ENCODE measurements at places on chromosomes 1 and 21. TPM values are rescaled to one million over a fixed set of nuclear protein-coding genes. Genes with fewer than 3 reads are reported as not detected.

- H3K27me3 ChIP-seq = no peaks in the 10 kb centered on the region
- no peaks in the 10 kb centered on the region for H3K36me3 ChIP-seq
- no peak overlapping the region for H3K4me3 ChIP-seq
- no peak overlapping the region for H3K27ac ChIP-seq
- H3K4me1 ChIP-seq = no peaks in the 10 kb centered on the region
Observed at GRCh38 chr1:181160998-181161870, 72.7 kb downstream of the IER5 start.

GRCh38 chr1:246434335-246434734 is 72.7 kb downstream of the SMYD3 start:
- no peaks in the 10 kb centered on the region for H3K36me3 ChIP-seq
- H3K4me1 ChIP-seq = no peaks in the 10 kb centered on the region
- peak overlapping the region; percentile 64 for H3K4me3 ChIP-seq
- DNase-seq = no peak

- H3K4me1 ChIP-seq = peaks cover 18% of the 10 kb centered on the region
- no peak overlapping the region for H3K4me3 ChIP-seq
- H3K27ac ChIP-seq = no peak overlapping the region
Observed at GRCh38 chr1:36731226-36732014, 248.7 kb upstream of the CSF3R start.

The MAP3K21 gene
- 15.4 TPM for total RNA-seq

The AMY2A gene
- total RNA-seq = not detected

DNA sequence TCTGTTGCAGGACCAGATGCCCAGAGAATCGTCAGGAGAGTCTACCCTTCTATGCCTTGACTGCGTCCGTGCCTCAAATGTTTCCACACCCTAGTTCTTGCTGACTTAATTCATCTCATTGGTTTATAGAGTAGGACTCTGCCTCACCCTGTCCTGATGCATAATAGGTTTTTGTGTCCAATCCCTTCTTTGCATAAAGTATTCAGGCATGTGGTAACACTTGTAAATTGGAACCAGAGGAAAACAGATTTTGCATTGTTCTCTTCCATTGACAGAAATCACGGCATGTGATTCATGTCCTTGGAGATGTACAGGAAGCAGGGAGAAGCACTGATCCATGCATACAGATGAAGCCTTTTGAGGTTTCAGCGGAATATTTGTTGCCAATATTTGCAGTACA is 29.5 kb downstream of the PLPPR5 start:
- no peaks in the 10 kb centered on the region for H3K36me3 ChIP-seq
- no peaks in the 10 kb centered on the region for H3K4me1 ChIP-seq
- H3K27me3 ChIP-seq = no peaks in the 10 kb centered on the region
- H3K27ac ChIP-seq = no peak overlapping the region
- no peak overlapping the region for H3K4me3 ChIP-seq

DNA sequence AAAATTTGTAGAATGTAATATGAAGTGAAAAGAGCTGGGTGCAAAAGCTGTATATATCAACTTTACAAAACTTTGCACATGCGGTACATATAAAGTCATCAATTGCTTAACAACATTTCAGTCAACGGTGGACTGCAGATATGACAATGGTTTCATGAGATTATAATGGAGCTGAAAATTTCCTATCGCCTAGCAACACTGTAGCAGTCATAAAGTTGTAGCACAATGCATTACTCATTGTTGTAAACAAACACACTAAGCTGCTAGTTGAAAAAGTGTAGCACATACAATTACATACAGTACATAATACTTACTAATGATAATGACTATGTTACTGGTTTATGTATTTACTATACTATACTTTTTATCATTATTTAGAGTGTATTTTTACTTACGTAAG is 64.0 kb downstream of the RGS7 start:
- H3K27me3 ChIP-seq = no peaks in the 10 kb centered on the region
- H3K4me1 ChIP-seq = no peaks in the 10 kb centered on the region
- no peak overlapping the region for H3K27ac ChIP-seq
- no peaks in the 10 kb centered on the region for H3K36me3 ChIP-seq
- no peak for DNase-seq

The KCNN3 gene
- total RNA-seq = 0.67 TPM

DNA sequence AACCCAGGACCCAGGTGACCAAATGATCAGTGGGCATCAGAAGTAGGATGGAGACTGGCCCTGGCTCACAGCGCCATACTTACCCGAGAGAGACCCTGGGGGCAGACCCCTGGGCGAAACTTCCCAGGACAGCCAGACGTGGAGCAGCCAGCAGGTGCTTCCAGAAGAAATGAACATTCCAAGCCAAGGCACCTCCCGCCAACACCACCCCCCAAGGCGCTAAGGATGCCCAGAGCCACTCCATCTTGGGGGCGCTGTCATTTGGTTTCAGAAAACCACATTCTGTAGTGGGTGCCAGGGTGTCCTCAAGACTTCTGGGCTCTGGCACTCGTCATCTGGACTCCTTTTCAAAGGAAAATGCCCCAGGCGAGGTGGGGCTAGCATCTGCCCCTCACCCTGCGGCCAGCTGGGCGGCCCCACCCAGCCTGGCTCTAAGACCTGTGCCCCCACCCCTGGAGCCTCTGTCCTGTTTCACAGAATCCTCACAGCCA is 98.8 kb downstream of the RIPK4 start:
- no peak for DNase-seq
- H3K4me1 ChIP-seq = peaks cover 5% of the 10 kb centered on the region
- H3K27ac ChIP-seq = no peak overlapping the region
- no peaks in the 10 kb centered on the region for H3K27me3 ChIP-seq
- no peak overlapping the region for H3K4me3 ChIP-seq

The SPATA17 gene
- 0.93 TPM for total RNA-seq

DNA sequence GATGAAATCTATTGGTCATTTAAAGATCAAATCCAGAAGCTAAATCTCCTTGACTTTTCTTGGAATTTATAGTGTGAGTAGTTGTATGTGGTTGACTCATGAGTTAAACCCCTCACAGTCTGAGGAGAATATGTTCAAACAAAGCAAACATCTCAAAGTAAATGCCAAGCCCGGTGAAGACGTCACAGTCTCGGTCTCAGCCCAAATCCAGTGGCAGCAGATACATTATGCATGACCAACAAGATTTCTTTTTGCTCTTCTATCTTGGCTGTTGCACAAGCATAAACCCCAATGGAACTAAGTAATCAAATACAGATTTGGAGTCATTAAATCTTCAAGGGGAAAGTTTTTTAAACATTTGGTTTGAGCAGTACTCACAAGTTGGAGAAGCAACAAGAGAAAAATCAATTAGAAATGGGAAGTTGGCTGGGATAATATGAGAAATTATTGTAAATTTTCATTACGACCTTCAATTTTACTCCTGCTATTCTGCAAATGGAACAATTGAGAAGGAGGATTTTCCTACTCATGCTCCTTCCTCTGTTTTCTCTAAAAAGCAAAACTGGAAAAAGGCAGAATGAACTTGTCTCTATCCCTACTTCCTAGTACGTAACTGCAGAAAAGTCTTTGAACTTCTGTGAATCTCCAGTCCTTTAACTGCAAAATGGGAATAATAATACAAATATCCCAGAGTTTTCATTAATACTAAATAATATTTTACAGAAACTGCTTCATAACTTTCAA is 575.8 kb downstream of the NUF2 start:
- no peak overlapping the region for H3K27ac ChIP-seq
- no peaks in the 10 kb centered on the region for H3K4me1 ChIP-seq
- H3K36me3 ChIP-seq = no peaks in the 10 kb centered on the region
- no peak for DNase-seq

The COL18A1 gene
- total RNA-seq = 402 TPM

The LCE1F gene
- total RNA-seq = not detected

The C1orf146 gene
- not detected for total RNA-seq

The UBE2U gene
- total RNA-seq = not detected

DNA sequence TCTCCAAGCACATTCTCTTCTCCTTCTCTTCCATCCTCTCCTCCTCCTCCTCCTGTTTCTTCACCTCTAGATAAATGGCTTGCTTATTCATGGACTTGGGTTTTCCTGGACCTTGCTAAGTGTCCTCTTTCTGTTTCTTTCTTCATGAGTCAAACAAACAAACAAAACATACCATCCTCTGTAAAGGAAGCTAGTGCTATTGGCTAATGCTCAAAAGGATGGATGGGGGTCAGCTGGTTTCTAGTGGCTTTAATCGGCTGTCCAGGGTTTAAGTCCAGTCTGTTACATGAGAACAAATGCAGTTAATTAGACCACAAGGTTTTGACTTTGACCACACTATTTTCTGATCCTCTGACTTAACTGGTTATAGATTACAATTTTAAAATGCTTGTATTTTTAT is 83.8 kb upstream of the TSPAN2 start:
- H3K4me1 ChIP-seq = no peaks in the 10 kb centered on the region
- DNase-seq = no peak
- H3K27ac ChIP-seq = no peak overlapping the region
- no peaks in the 10 kb centered on the region for H3K36me3 ChIP-seq

DNA sequence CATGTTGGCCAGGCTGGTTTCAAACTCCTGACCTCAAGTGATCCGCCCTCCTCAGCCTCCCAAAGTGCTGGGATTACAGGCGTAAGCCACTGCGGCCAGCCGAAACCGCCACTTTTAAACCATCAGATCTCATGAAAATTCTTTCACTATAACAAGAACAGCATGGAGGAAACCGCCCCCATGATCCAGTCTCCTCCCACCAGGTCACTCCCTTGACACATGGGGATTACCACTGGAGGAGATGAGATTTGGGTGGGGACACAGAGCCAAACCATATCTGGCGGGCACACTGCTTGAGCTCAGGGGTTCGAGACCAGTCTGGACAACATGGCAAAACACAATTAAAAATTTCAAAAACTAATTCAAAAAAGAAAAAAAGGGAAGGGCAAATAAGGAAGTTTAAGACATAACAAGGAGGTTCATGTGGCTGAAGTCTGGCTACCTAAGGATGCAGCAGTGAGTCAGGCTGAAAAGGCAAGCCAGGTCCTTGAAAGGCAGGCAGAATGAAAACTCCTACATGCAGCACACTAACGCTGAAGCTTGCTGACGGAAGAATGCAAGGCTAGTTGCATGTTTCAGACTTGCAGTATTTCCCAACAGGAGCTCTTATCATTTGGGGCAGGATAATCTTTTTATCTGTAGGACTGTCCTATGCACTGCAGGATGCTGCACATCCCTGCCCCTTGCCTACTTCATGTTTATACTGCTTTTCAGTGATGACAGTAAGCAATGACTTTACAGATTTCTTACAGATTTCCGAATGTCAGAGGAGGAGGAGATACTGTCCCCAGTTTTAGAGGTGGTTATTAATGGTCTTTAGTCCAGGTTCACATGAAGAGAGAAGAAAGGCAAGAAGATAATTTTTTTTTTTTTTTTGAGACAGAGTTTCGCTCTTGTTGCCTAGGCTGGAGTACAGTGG is 49.3 kb downstream of the FBXO42 start:
- H3K36me3 ChIP-seq = peaks cover 66% of the 10 kb centered on the region
- DNase-seq = no peak
- no peak overlapping the region for H3K4me3 ChIP-seq
- no peaks in the 10 kb centered on the region for H3K27me3 ChIP-seq
- H3K27ac ChIP-seq = no peak overlapping the region

The SLC35F3 gene
- 15.8 TPM for total RNA-seq

The OPTC gene
- total RNA-seq = 0.27 TPM

The HRNR gene
- total RNA-seq = not detected

DNA sequence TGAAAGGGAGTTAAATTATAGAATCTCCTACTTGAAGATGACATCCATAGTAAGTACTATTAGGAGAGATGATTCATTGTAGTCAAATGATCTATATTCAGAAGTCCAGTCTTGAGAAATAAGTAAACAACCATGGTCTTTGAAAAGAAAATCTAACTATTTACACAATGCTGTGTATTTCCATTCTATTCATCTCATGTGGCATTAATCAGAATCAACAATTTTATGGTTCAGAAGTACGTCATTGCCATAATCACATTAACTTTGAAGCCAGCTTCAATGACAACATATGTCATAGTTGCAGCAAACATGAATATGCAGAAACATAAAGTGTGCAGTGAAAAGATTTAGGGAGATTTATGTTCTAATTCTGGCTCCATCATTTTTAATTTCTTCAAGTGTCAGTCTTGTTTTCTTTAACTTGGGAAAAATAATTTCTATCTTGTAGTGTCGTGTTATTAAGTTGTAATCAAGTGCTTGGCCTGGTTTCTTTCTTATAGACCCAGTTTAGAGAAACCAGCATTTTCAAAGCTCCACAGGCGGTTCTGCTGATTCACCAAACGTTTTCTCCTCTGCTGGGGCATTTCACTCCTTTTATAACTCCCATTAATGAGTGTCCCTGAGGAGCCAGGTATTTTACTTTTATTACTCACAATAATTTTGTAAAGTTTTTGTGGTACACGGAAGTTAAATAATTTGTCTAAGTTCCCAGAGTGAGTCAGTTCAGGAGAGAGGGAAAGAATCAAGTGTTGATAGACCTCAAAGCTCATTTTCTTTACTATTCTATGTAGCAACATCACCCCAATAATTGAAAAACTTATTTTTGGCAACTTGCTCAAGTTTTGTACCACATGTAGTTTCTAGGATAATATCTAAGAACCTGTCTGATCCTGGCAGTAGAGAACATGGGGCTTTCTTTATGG is 35.9 kb upstream of the PTGS2 start:
- no peak for DNase-seq
- H3K4me1 ChIP-seq = no peaks in the 10 kb centered on the region
- H3K36me3 ChIP-seq = no peaks in the 10 kb centered on the region
- H3K27ac ChIP-seq = no peak overlapping the region

GRCh38 chr1:18049228-18049627 is 58.4 kb upstream of the IGSF21 start:
- no peaks in the 10 kb centered on the region for H3K36me3 ChIP-seq
- no peak for DNase-seq
- no peaks in the 10 kb centered on the region for H3K4me1 ChIP-seq
- H3K4me3 ChIP-seq = no peak overlapping the region

The TRIM58 gene
- total RNA-seq = 1.7 TPM

DNA sequence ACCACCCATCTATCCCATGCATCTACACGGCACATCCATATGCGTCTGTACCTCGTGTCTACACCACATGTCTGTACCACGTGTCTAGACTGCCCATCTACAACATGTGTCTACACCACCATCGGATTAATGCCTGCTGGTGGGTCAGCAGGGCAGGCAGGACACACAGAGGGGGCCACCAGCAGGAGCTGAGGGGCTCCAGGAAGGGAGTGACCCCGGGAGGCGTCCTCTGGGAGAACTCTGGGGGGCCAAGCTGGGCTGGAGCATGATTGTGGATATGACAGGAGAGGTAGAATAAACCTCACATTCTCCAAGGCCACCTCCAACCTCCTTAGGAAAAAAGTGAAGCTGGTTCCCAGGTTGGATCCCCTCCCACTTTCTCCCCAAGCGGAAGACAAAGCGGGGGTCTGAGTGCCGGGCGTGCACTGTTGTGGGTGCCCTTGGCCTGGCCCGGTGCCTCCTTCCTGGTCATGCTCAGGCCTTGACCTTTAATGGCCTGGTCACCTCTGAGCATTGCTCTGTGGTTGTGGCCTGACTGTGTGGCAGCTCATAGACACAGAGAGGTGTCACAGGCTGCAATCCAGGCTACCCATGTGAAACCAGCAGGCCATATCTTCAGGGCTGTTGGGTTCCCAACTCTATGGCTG is 881 bp upstream of the ACTRT2 start:
- no peaks in the 10 kb centered on the region for H3K27me3 ChIP-seq
- no peaks in the 10 kb centered on the region for H3K4me1 ChIP-seq
- H3K36me3 ChIP-seq = no peaks in the 10 kb centered on the region
- H3K27ac ChIP-seq = no peak overlapping the region
